ENCODE measurements at places on chromosomes 13 and 19.

DNA sequence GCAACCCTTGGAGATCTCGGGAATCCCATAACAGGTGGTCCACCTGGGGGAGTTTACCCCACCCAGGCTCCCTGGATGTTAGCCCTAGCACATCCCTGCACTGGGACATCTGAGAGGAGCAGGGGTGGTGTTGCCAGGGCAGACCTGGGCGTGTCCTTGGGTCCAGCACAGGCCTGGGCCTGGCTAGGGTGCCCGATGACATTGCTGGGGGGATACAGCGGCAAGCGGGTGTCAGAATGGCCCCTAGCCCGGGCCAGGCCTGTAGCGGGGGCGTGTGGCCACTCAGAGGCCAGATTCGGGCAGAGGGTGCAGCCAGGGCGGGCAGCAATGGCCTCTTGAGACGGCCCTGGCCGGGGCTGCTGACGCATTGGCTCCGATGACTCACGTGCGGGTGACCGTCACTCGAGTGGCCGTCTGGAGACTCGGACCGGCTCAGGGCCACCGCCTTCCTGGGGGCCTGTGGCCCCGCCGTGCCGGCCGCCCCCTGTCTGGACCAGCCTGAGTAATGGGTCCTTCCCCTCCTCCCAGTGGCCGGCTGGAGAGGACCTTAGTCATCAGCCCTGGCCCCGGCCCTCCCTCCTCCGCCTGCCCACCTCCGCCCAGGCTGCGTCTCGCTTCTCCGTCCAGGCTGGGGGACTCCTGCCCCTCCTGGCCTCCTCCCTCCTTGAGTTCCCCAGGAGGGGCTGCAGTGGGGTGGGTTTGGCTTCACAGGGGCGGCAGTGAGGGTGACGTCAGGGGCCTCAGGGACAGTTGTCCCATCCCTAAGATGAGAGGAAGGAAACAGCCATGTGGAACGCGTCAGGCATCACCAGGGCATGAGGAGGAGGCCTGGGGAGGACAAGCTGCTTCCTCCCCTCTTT, 23.2 kb upstream of the CRTC1 start:
- no peak for DNase-seq

GRCh38 chr13:99426426-99426825, 74.8 kb upstream of the TM9SF2 start:
- no peak for DNase-seq

DNA sequence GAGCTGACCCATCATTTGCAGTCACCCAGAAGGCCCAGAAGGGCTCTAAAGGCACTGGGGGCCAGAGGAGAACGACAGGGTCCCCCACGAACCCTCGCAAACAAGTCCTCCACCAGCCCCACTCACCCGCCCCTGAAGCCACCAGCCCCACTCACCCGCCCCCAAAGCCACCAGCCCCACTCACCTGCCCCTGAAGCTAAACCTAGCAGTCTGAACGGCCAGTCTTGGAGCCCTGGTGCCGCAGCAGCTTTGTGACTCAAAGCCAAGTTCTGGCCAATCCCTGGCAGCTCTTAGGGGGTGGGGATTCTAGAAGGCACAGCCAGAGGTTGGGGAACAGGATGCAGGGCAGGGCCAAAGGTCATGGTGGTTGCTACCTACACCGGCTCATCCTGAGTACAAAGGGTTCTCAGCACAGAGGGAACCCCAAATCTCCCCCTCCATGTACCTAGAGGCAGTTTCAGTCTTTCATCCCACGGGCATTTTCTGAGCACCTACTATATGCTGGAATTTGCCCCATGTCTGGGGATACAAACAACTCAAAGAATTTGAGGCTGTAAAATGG, at the start of gene IQCN:
TSS of gene IQCN (minus strand) at position 234 of the 562 bp plus-strand sequence. CDS start 4,974 bp downstream, outside the sequence.
- no peak for DNase-seq

DNA sequence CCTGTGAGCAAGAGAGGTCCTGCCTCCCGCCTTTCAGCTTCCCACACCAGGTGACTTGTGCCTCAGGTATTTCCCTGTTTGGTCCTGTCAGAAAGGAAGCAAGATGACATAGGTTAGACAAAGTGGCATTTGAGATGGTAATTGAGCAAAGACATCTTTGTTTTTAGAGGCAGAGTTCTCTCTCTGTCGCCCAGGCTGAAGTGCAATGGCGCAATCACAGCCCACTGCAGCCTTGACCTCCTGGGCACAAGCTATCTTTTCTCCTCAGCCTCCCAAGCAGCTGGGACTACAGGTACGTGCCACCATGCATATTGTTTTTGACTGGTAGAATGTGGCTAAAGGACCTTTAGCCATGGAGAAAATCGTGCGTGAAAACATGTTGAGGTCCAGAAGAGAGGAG, 339.1 kb downstream of the FGF9 start:
- no peak for DNase-seq

GRCh38 chr19:3304871-3305423, 61.4 kb upstream of the NFIC start:
- peak; percentile 79 for DNase-seq

DNA sequence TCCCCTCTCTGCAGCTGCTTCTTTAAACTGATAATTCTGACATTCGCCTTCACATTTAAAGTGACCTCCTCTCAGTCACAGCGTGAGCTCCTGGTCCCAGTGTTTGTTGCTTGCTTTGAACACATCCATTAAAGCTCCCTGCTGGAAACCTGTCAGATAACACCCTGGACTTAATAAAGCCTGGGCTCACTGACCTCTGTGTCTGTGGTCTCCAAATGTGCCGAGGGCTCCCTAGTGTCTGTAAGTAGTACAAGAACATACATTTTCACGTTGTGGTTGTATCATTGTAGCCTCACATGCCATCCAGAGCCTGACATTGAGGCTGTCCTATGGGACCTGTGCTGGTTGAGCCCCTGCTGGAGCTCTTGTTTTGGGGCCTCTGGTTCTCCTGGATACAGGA, 2.6 kb upstream of the PSG4 start:
- DNase-seq, result no peak

Measured in activated naive CD4-positive, alpha-beta T cell treated with anti-CD3 and anti-CD28 coated beads, Interleukin-2, amount 50 U/mL, for 16 hours (primary cell).